ENCODE measurements at places on chromosomes 5 and 9.

DNA sequence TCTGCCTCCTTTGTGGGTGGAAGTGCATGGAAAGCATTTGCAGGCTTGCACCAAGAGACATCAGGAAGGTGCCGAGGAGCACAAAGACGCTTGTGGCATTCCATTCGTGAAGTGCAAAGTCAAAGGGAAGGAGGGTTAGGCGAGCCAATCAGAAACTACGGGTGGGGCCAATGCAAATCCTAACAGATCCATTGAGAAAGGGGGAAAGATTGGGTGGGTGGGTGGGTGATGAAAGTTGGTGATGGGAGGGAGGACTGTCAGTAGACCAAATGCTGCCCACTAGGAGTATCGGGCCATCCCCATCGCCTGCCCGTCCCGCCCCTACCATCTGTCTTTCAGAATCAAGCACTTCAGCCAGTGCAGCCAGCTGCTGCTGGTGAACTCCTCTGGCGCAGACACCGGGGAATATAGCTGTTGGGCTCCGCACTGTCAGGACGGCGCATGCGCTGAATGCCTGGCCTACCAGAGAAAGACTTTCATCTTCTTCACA, 17.1 kb upstream of the ANXA6 start:
- DNase-seq: peak; percentile 82

DNA sequence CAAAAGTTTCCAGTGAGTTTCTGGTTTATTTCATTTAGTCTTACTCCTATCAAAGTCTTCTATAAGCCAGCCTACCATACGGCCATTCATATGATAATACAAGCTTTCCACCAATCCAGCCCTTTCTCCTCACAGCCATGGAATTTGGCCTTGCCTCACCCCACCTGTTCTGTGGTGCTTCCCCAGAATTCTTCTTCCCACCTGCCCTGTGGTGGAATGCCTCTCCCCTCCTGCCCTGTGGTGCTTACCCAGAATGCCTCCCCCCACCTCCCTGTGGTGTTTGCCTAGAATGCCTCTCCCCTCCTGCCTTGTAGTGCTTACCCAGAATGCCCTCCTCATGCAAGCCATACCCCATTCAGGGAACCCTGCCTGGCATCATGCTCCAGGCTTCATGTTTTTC, 90.3 kb upstream of the APC start:
- DNase-seq: no peak

DNA sequence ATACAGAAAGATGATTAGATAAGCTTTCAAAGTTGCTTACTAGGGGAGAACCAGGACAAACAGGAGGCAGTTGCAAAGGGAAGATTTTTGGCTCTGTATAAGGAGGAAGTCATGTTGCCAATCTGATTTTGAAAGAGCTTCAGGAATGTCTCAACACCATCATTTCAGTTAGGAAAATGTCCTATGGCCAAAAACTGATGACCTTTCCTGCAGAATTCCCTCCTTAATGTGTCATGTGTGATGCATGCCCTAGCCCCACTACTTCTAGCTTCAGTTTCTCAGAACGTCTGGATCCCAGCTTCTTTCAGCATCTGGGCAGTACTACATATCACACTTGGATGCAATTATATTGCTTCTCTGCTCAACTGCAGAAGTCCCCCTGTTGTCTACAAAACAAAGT, 211.5 kb upstream of the NREP start:
- DNase-seq: no peak

DNA sequence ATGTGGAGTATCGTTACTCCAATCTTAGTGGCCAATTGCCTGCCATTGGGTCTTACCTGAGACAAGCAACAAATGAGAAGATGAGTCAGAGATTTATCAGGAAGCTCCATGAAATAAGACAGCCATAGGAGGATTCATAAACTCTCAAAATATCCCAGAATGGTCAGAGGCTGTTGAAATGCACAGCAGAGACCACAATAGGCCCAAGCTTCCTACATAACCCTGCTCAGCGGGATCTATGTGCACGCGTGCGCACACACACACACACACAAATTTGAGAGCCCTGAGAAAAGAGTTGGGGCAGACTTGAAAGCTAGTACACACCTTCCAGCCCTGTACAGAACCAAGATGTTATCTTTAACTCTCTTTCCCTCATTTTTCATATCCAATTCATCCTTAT, 9.8 kb downstream of the UIMC1 start:
- no peak for DNase-seq

DNA sequence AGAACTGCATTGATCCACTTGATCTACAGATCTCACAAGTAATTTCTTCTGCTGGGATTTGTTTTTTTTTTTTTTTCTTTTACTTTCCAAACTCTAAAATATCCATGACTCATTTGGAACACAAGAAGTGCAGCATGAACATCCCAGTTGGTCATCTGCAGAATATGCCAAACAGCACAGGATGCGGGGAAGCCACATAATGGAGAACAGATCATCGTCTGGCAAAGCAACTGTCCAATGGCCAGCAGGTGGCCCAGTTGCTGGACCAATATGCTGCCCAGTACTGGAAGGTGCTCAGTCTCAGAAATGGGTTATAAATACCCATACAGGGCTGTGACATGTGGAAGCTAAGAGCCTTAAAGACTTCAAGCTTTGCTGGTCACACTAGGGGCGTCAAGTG, 221.3 kb upstream of the TAS2R1 start:
- peak; percentile 94 for DNase-seq

DNA sequence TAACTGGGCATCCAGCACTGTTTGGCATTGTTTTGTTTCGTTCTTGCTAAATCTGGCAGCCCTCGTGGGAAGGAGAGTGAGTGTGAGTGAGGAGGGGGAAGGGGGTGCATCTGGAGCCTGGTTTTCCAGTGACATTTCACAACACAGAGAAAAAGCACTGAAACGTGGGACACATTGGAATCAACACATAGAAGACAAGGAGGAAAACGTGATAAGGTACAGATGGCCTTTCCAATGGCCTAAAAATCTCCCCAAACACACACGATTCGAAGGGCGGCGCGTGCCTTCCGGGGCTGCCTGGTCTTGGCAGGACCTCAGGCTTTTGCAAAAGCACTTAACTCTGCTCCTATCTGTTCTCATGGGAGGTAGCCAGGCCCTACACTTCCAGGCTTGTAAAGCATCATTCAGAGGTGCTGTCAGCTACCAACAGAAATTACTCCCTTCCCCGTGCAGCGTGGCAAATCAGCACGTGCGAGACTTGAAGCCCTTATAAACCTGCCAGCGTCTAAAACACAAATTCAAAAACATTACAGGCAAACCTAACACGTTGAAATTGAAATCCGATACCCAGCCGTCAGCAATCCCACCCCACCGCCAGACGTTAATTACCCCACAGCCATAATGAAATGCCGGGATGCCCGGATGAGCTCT, 129.4 kb downstream of the OLFM1 start:
- DNase-seq: no peak

- DNase-seq: no peak
These were observed 302.2 kb downstream of the ZNF608 start for GRCh38 chr5:124444147-124444775.

- no peak for DNase-seq
These were observed 350.4 kb downstream of the CDH10 start for GRCh38 chr5:24294333-24294732.

- no peak for DNase-seq
These were observed 706.6 kb upstream of the ZNF608 start for GRCh38 chr5:125452991-125453390.

DNA sequence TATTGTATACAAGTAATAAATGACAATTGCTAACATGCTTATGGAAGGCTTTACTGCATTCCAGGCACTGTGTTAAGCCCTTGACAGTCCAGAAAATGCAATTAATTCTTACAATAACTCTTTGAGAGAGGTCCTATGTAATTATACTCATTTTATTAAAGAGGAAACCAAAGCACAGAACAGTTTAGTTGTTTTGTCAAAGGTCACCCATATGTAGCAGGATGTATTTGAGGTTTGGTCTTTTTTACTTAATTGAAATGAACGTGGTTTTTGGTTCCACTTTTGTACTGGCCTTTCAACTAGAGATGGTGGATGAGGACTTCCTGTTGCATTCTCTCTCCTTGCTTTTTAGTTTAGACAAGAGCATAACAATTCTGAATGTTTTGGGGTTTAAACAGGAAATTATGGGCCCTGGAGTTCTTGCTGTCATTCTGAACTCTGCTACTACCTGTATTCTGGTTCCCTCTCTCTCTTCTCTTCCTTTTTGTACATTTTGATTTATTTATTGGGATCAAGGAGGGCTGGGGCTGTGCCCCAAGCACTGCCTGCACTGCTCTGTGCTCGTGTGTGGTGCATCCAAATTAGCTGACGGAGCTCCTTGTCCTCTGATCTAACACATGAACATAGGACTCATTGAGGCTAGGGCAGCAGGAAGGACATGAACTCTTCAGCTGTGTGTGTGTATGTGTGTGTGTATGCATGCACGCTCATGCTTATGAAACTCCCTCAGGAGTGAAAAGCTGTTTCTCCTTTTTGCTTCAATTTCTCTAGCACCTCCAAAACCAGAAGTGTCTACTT, 47.4 kb downstream of the SLC28A3 start:
- DNase-seq: no peak

DNA sequence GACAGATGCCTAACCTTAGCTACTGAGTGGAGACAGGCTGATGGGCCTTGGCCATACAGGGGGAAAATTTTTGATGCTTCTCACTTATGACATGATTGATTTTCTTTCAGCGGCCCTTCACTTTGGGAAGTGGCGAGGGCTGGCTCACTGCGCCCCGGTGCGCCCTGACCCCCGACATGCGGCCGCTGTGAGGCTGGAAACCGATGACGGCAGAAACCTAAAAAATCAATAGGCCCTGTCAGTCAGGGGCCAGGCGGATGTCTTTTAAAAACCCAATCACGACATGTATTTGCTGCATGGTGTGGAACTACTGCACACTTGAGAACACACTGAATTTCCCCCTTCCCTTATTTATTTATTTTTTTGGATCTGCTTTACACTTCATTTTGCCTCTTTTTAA, 121.7 kb downstream of the EBF1 start:
- no peak for DNase-seq

DNA sequence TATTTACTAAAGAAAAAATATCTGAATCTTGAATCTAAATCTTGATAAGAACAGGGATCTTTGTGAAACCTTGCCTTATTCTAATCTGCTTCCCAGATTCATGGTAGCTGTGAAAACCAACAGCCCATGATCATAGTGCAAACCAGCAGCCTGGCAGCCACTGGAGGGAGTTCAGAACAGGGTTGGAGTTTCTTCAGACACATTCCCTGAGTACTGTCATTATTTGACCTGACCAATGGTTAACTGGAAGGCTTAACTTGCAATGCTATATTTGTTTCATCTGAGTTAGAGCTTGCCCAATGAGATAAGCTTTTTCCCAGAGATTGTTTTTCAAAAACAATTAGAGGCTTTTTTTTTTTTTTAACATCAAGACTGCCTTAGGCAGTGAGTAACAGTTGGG, 47.8 kb downstream of the LOX start:
- peak; percentile 5 for DNase-seq

GRCh38 chr5:178247481-178248456, 15.2 kb upstream of the PHYKPL start:
- no peak for DNase-seq

DNA sequence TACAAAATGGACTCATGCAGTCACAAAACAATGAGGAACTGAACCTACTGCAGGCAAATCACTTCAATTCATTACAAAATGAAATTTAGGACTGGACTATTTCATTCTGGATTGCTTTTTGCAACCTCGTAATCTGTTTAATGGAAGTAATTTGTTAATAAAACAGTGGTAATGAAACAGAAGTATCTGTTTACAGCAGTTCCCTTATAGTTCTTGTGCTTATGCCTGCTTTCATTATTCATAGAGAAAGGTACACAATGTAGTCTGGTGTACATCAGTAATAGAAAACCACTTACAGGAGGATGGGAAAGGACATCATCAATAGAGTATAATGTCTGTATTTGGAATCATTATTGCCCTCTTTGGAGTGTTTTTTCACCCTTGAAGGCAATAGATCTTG, 389.2 kb upstream of the NUDT12 start:
- no peak for DNase-seq

DNA sequence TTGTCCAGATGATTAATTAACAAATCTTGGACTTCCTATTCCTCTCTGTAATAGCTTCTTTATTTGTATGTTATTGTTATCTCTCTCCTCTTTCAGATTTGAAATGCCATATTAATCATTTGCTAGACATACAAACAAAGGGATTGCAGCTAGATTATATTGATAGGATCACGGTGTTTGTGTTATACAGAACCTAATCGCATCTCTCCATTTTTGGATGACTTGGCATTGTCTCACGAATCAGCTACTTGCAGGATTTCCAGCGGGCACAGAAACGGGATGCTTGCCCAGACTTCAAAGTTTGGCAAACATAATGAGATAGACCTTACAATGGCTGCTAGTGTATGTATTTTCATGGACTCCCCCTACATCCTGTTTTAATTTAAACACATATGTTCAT, 368.1 kb downstream of the TLE4 start:
- DNase-seq: no peak

DNA sequence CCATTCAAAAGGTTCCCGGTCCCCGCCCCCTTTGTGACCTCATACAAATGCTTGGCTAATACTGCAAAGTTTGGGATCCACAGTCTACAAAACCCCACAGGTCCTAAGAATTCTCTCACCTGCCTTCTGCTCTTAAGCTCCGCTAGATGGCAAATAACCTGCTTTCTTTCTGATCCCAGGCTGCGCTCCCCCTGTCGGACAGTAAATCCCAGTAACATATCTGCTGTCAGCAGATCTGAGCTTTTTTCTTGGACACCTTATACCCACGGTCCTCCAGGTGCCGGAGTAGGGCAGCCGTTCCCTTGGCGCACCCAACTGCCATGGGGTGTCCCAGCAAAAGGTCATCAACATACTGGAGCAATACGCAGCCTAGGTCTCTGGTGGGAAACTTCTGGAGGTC, 39.0 kb upstream of the PPP1R26 start:
- peak; percentile 19 for DNase-seq

GRCh38 chr9:113771199-113771598, 104.9 kb upstream of the ZNF618 start:
- DNase-seq: peak; percentile 29

- peak; percentile 77 for DNase-seq
These were observed 123.7 kb downstream of the PDE4D start for GRCh38 chr5:59769832-59770231.

- peak; percentile 44 for DNase-seq
These were observed 152.2 kb downstream of the ARHGAP26 start for GRCh38 chr5:142922223-142922952.

DNA sequence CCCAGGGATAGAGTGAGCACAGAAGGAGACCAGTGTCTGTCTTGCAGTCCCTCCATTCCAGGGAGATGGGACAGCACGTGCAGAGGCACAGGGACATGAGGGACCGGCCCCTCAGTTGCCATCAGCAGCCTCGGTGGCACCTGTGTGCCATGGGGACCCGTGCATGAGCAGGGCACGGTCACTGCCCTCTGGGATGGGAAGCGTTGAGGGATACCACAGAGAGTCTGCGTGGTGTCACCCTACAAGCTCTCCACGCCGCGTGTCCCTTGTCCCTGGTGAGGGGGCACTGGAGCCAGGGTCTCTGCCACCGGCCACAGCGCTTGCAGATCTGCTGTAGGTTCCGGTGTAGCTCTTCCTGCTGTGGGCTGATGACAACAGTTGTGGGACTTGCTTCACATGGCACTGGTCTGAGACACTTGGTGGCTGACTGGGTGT, 108.1 kb downstream of the CACNA1B start:
- DNase-seq: no peak
